Retinal pigment epithelial cell (primary cell): ENCODE measurements at places on chromosomes 5 and 9.

DNA sequence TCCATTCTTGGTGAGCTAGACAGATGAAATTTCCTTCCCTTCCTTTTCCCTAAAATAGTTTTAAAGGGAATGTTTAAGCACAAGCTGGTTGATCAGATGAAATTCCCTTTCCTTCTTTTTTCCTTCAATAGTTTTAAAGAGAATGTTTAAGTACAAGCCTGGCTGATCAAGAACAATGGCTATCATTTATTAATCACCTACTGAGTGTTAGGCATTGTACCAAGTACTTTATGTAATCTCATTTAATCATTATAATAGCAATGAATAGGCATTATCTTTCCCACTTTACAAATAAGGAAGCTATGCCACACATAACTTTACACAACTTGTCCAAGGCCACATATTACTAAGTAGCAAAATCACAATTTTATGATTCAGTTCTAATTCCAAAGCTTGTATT is 152.0 kb upstream of the ACOT12 start:
- no peak for DNase-seq

DNA sequence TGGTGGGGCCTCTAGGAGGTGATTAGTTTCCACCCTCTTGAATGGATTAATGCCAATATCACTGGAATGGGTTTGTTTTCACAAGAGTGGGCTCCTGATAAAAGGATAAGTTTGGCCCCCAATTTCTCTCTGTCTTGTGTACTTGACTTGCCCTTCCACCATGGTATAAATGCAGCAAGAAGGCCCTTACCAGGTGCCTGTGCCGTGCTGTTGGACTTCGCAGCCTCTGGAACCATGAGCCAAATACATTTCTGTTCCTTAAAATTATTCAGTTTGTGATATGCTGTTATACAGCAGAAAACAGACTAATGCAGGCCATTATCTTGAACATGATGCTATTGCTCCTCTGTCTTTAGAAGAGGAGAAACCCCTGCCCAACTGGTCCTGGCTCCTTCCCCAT is 17.8 kb upstream of the BRD3 start:
- DNase-seq: no peak

- no peak for DNase-seq
These were observed 70.8 kb upstream of the HSPA9 start for GRCh38 chr5:138645778-138646575.

DNA sequence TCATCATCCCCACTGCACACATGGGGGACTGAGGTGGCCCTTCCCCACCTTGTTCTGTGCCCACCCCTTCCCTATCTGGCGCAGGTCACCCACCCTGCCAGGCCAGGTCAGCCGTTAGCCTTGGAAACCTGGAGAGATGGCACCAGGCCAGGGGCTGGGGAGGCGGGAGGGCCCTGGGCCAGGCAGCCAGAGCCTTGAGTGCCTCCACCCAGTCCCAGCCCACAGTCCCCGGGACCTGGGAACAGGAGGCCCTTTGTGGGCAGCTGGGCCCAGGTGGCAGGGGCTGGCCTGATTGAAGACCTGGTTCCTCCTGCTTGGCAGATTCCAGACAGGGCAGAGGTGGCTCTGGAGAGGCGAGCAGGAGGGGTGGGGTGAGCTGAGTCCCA is 70.6 kb downstream of the LRSAM1 start:
- no peak for DNase-seq

DNA sequence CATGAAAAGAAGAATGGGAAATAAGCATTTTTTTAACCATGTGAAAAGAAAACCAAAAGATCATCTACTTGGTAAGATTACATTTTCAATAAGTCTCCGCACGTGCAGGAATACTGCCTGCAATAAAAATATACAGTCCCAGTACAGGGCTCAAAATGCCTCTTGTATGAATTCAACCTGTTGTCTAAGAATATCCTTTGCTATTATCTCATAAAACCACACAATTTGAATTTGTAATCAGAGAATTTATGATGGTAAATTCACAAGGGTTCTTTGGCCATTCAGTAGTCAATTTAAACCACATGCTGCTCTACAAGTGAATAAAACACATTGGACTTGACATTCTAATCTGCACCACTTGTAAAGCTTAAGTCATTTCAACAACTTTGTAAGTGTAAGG is 46.6 kb downstream of the ST8SIA4 start:
- no peak for DNase-seq

DNA sequence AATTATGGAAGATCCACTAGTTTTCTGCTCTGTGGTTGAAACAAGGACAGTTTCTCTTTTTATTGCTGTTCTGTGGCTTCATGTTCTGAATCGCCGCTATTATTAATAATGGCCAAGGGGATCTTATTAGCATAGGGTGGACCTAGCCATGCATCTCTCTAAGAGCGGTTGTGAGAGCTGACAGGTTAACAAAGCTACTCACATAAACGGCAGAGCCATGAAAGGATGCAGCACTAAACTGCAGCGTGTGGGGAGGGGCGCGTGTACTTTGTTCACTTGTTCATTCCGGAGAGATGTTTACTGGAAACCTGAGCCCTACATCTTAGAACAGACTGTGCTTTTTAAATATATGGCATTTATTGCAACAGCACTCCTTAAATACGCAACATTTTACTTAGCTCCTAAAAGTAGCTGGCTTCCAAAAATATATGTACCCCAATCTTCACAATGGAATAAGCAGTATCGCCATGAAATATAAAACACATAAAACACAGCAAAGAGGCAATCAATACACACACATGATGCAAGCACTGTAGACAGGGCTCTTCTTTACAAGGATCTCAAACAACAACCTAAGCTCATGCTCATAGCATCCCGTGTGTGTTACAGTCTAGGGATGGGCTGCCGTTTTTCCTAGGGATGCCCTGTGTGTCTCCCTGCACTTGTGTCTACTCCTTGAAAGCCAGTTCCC is 424.6 kb downstream of the MED10 start:
- DNase-seq: no peak

GRCh38 chr5:31366941-31367340 is 165.0 kb downstream of the DROSHA start:
- peak; percentile 88 for DNase-seq

DNA sequence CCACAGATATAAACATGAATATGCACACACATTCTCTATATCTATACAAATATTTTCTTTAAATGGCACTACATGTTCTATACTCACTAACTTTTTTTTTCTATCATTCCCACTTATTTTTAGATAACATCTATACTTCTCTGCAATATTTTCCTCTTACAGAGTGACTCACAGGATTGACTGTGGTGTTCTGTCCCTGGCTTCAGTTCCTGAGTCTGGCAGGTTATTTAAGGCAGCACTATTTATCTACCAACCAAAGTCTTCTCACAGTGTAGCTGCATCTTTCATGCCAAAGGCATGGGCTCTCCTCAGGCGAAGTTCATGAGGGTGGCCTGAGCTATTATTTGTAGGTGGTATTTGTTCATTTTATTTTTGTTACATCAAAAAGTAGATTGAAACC is 409.0 kb downstream of the PRR16 start:
- peak; percentile 5 for DNase-seq

DNA sequence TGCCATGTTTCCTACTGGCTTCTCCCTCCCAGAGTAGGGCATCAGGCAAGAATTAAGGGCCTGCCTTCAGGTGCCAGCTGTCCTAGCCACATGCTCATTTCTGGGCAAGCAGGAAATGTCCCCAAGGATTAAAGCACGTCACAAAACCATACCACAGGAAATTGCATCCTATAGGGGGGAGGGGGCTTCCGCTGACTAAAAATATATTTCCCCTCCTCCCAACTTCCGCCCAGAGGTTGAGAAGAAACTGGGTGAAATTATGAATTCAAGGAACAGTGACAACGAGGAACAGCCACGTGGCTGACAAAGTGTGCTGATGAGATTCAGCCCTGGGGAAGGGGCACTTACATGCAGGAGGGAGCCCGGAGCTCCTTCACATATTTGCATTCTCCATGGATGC is 4.1 kb downstream of the HBEGF start:
- DNase-seq: no peak

- peak; percentile 77 for DNase-seq
These were observed 188.0 kb upstream of the KLF9 start for GRCh38 chr9:70602321-70603019.

GRCh38 chr9:81141961-81142360 is 547.4 kb downstream of the TLE1 start:
- DNase-seq: no peak

DNA sequence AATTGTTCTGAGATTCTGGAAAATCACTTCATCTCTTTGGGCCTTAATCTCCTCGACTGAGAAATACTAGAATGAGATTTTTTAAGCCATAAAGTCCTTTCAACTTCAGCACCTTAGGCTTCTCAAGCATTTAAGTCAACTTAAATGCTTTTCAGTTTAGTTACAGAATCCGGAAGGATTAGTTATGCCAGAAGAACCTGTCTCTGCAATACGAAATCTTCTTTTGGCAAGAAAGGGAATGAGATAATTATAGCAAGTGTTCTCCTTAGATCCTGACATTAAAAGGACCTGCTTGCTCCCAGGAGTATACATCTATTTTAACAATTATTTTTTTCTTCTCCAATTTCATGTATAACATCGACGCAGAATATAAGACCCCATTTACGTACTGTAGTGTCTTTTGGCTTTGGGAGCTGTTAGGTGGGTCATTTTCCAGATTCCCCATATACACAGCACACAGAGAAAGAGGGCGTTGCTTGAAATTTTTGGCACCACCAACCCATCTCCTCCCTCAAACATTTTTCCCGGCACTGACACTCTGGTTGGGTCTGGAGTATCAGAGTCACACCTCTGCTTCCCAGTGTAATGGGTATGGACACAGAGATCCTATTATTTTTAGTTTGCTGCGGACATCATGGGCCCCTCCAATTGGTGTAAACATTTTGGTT is 43.6 kb upstream of the CLINT1 start:
- no peak for DNase-seq

DNA sequence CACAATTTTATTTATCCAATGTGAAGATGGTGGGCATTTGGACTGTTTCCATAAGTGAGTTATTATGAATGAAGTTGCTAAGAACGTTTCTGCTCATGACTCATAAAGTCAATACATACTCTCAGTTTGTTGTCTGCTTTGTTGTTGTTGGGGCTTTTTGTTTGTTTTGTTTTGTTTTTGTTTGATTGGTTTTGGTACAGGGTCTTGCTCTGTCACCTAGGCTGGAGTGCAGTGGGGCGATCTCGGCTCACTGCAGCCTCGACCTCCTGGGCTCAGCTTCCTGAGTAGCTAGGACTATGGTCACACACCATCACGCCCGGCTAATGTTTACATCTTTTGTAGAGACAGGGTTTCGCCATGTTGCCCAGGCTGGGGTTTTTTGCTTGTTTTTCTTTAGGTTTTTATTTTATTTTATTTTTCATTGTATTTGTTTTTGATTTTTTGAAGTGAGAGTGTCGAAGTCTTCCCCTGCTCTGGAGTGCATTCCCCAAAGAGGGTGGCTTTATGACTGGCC is 18.0 kb downstream of the TRIM7 start:
- DNase-seq: no peak

GRCh38 chr5:97102010-97102470 is 40.4 kb downstream of the LIX1 start:
- DNase-seq: no peak

DNA sequence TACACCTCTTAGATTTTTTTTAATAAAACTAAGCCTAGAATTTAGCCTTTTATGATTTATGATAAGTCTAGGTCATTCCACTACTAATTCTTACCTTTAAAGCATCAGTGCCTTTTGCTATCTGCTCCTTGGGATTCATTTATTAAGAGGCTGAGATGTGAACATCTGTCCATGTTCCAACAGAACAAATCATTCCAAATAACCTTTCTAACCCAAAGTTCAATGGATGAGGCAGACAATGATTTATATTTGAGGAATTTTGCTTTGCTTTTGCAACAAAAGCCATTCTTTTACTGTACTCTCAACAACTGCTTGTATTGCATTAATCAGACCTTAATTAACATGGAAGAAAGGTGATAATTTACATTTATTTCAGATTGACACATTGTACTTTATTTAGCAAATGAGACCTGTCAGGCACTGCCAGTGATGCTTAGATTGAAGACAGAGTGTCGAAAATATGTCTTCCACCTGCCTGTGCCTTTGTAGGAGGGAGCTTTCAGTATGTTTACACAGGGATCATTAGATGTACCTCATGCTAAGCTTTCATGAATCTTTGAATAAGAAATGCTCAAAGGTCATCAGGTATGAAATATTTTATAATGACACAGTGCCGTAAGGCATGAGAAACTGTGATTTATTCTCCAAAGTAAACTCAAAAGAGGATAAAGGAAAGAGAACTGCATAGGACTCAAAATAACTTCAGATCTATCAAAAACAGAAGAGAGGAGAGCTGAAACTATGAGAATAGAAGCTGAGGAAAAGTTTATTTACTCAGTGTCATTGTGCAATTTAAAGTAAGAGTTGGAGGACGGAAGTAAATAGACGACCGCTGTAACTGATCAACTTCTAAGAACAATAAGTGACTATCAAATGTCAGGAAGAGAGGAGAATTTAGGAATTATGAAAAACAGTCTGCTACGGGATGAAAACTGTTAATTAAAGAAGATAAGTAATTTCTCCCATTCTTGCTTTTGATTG is 36.7 kb upstream of the IZUMO3 start:
- no peak for DNase-seq

DNA sequence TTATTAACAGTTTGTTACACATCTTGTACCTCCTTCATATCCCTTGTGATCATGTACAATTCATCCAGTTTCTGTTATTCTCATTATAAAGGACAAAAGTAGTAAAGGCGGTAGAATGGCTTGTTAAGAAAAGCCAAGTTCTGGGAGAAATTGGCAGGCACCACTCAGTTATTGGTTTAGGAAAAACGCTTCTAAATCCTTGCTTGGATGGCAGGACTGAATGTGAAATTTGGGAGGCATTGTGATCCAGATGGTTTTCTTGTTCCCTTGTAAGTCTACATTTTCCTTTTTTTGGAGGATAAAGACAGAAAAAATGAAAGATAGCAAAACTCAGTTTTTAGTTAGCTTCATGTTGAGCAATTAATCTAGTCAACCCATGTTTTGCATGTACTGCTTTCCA is 130.2 kb downstream of the MAT2B start:
- DNase-seq: no peak

- DNase-seq: peak; percentile 41
These were observed 252.0 kb downstream of the RASEF start for GRCh38 chr9:82810915-82811314.

GRCh38 chr5:131206772-131207171 is 36.0 kb downstream of the LYRM7 start:
- DNase-seq: peak; percentile 16

GRCh38 chr9:86337469-86338108 is 16.6 kb downstream of the TUT7 start:
- DNase-seq: no peak

- no peak for DNase-seq
These were observed at the start of gene UGT3A1 for GRCh38 chr5:35990941-35991611. Gene UGT3A1 (minus strand): TSS chr5:35991390. CDS start chr5:35991240, 150 bp downstream.

- DNase-seq: no peak
These were observed 56.7 kb downstream of the UBE2QL1 start for GRCh38 chr5:6505416-6505755.

- no peak for DNase-seq
These were observed 2.7 kb upstream of the MYMK start for GRCh38 chr9:133527444-133527920.

DNA sequence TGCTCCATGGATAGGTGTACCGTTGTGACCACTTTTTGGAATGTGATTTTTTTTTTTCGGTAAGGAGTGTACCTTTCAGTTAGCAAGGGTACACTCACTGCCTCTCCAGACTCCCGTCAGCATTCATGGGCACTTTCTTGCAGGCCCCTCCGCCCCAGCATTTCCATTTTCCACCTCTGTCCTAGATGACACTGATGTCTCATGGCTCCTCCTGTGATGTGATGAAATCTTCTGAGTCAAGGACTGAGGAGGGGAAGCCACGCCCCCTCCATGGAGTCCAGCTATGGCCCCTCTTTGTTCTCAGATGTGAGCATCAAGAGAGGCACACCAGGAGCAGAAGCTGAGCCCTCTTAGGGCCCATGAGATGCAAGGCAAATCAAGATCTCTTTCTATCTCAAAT is 61.8 kb downstream of the CTSL start:
- no peak for DNase-seq
